Fibroblast of skin of abdomen (primary cell): ENCODE measurements at places on chromosomes 6 and 20.

DNA sequence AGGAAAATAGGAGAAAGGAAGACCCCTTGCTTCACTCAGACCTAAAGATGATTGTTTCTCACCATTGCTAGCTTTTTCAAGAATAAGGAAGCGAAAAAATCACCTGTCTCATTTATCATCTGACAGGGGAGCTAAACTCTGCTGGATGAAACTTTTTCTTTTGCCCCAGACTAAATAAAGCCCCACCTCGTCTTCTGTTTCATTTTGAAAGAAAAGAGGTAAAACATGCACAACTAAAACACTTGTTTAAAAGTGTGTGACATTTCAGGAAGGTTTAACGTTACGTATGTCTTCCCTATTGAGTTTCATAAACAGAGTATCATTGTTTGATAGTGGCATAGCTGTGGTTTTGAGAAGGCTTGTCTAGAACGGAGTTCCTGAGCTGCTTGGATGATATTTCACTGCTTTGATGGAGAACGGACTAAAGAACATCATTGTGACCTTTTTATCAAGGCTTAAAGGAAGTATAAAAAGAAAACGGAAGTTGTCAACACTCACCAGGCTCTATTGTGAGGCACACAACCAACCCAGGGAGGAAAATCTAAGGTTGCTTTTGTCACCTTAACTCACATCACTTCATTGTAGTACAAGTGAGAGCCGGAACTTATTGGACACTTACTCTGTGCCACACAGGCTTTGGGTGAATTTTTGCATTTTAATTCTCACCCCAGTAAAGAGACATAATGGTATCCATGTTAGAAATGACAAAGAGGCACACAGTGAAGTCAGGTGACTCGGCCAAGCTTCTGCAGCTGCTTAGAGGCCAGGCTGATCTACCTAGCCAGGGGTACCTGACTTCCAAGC lies 29.5 kb downstream of the TSHZ2 start:
- DNase-seq, result no peak

GRCh38 chr6:106790149-106790770 lies 160.9 kb downstream of the QRSL1 start:
- no peak for DNase-seq

GRCh38 chr6:148472171-148473105 lies 129.8 kb downstream of the SASH1 start:
- no peak for DNase-seq

GRCh38 chr6:16751251-16751946 lies 9.9 kb downstream of the ATXN1 start:
- peak; percentile 57 for DNase-seq

DNA sequence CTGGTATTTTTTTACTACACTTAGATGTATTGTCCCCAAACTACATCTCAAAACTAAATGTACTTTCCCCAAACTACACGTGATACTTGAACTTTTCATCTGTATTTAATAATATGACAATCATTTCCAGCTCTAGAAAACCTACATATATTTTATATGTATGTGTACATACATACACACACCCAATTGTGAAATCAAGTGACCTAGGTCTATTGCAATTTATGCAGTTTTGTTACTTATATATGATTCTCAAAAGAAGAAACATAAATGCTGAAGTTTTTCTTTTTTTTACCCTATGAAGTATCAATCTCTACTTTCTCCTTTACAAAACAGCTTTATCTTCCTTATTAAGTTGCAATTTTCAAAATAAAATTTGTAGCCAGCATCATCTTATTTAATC lies 4.7 kb downstream of the ADNP start:
- no peak for DNase-seq

GRCh38 chr6:34953061-34954025 lies 64.3 kb downstream of the ANKS1A start:
- DNase-seq, result no peak

GRCh38 chr6:74087899-74088298 lies 391.9 kb downstream of the CD109 start:
- peak; percentile 66 for DNase-seq

GRCh38 chr20:50186151-50186885 lies 4.3 kb upstream of the CEBPB start:
- DNase-seq, result peak; percentile 73

- no peak for DNase-seq
Observed at GRCh38 chr6:169092375-169092774, 161.3 kb downstream of the THBS2 start.

DNA sequence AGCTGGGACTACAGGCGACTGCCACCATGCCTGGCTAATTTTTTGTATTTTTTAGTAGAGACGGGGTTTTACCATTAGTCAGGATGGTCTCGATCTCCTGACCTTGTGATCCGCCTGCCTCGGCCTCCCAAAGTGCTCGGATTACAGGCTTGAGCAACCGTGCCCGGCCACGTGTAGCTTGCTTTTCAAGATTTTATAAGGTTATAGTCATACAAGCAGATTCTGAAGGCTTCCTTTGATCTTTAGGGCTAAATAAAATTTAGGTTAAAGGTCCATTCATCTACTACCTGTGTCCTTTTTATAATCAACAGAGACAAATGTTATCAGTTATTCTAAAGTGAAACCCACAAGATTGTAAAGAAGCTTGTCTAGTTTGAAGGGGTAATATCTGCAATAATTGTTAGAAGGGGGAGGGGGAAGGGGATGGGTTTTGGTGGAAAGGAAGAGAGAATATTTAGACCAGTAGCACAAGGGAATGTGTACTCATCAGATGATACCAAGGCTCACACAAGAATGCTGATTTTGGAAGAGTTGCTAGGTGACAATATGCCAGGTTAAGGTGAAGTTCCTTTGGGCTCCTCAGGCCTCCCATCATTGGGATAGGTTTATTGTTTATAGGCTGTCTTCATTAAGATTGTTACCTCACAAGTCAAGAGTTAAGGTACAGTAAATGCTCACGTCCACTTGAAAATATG lies 284.7 kb downstream of the ALDH8A1 start:
- DNase-seq, result no peak

GRCh38 chr6:29813066-29813465 lies 14.6 kb upstream of the HLA-G start:
- DNase-seq, result no peak
